ENCODE measurements at places on chromosomes 6 and 20. TPM values are rescaled to one million over a fixed set of nuclear protein-coding genes. Genes with fewer than 3 reads are reported as not detected.

WTAP gene
- 61.5 TPM for total RNA-seq

HSPA12B gene
- not detected for total RNA-seq

DNA sequence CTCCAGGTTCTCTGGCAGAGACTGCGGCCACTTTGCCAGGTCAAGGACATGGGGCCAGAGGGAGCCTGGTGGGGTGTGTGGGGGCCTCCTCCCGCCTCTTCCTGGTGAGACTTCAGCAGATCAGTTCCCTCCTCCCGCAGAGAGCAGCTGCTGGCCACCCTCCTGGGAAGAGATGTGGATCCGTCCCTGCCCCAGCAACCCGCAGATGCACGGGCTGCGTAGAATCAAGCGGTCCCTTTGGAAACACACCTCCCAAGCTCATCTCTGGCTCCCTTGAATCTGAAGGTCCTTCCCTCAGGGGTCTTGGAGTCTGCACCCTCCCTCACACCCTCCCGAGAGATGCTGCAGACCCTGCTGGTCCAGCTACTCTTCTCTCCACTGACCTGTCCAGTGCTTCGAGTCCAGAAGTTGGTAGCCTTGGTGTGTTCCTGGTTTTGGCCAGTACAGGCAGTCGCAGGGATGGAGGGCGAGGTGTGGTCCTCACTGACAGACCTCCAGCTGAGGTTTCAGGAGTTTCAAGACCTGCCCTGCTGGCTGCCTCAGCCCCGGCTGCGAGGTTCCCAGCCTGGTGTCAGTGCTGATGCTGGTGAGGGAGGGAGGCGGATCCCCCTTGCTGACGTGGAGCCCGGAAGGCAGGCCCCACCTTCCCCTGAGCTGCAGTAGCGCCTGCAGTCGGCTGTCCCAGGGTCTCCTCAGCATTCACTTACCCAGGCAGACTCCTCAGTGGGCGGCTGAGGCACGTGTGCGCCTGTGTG is at the start of gene NPBWR2:
Gene NPBWR2, minus strand, starts transcription at position 585 of the 755 bp plus-strand sequence. CDS start 734 bp downstream, outside the sequence.
- DNase-seq, result no peak

GRCh38 chr6:6414931-6415330 is 94.5 kb upstream of the F13A1 start:
- DNase-seq, result no peak

Measured in Caki2 (cell line).